Stimulated activated CD4-positive, alpha-beta T cell treated with anti-CD3 and anti-CD28 coated beads, Interleukin-4, amount 100 ng/mL, for 4 hours (primary cell): ENCODE measurements at places on chromosomes 16 and 17.

DNA sequence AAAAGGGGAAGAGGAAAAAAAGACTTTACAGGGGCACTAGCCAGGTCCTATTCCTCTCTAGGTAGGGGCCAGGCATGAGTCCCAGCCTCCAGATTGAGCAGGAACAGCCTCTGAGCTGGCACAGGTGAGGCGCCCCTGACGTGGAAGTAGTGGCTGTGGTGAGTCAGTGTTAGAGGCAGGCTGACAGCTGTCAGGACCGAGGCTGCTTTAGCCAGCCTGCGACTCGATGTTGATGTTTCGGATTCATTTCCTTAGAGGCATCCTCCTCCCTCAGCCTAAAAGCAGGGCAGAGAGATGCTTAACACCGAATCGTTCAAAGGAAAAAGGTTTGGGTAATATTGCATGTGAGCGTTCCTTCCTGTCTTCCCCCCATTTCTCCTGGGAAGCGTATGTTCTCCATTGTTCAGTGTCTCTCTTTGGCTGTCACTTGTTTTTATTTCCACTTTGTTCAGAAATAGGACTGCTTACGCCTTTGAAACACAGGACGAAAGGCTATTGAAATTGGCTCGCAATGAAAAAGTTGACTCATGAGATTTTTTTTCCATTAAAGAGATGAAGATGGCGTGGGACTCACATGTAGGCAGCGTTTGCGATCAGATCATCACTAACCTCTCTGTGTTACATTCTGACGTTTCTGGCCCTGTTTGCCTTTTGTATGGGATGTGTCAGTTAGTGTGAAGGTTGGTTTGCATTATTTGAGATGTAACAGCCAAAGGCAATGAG, 1.3 kb downstream of the KIAA0513 start:
- DNase-seq, result peak; percentile 64

DNA sequence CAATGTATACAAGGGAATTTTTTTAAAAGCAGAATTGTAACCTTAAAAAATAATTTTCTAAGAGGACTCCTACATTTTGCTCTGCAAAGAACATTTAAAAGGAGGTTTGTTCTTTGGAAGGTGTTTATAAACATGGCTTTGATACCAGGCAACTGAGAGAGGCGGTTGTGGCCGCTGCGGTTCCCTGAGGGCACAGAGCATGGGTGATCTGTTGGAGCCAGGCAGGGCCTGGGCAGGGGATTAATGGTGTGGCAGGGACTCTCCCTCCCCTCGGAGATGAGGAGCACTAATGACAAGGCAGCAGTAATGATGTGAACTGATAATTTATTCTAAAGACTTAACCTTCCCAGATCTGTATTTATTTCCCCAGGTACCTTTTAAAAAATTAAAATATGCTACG, 65.4 kb downstream of the WWP2 start:
- DNase-seq, result no peak

- DNase-seq, result no peak
Measured at GRCh38 chr16:75938818-75939217, 212.5 kb upstream of the CPHXL start.

DNA sequence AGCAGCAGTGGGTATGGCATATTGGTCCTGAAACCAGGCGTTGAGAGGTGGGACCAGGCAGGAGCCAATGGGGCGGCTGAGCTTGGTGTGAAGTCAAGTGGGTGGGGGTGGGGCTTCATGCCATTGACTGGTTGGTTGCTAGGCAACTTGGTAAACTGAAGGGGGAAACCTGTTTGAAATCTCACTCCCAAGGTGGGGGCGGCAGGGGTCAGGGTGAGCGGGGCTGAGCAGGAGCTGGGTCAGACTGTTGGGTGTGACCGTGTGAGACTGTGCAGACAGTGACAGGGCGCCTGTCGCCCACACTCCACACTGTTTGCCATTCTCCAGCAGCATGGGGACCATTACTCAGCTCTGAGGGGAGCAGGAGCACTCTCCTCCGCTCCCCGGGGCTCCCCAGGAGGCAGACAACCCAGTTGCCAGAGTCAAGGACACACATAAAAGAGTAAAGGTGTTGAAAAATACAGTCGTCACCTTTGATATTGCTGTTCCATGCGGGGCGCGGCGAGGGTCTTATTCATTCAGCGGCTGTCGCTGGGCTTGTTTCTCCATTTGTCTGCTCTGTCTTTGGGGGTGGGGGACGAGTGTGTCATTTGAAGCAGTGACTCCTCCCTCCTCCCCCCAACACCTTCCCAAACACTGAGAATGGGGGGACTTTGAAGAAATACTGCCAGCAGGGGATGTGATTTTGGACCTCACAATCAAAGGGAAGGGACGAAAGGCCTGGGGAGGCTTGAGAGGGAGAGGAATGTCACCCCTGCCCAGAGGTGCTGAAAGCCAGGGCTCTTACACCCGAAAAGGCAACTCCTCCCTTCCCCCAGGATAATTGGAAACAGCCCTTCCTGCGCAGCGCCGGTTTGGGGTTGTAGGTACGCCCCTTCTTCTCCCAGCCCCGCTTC, 1.2 kb upstream of the EFNB3 start:
- no peak for DNase-seq

DNA sequence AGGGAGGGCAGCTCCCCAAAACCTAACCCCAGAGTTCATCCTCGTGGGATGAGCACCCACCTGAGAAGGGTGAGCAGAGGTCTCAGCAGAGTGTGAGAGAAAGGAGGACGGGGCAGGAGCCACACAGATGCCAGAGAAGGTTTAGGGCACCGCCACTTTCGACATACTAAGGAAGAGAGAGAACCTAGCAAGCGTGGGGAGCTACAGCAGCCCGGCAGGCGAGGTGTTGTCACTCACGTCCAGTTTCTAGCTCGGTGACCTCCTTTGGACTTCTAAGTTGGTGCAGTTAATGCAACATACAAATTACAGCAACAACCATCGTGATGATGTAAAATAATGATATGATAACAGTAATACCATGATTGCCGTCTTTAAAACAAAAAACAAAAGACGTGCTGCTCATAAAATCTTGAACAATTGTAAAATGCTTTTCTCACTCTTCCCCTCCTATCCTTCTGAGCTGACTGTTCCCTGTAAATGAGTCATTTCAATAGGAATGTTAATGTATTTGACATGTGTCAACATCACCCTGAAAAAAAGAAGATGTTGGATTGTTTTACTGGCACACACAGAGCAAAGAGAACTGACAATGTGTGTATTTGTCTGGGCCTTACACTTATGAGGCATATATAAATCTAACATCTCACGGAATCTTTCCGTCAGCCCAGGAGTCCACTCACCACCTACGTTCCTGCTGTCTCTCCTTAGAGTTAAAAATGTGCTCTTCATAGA, 158.2 kb upstream of the MAF start:
- DNase-seq, result no peak

GRCh38 chr17:44122816-44123355, 555 bp downstream of the HDAC5 start:
- DNase-seq, result peak; percentile 10

GRCh38 chr17:48131216-48131824, 23.8 kb downstream of the SNX11 start:
- peak; percentile 41 for DNase-seq
